ENCODE measurements at places on chromosomes 11 and 22. TPM values are rescaled to one million over a fixed set of nuclear protein-coding genes. Genes with fewer than 3 reads are reported as not detected.
A peak's percentile ranks its signal among the peaks of the same experiment; 100 is the strongest.

GRCh38 chr11:108938604-108939003 lies 273.7 kb downstream of the DDX10 start:
- H3K27ac ChIP-seq: no peak overlapping the region
- DNase-seq: no peak
- H3K4me3 ChIP-seq: no peak overlapping the region
- H3K36me3 ChIP-seq: peaks cover 16% of the 10 kb centered on the region
- H3K27me3 ChIP-seq: no peaks in the 10 kb centered on the region
- H3K4me1 ChIP-seq: no peaks in the 10 kb centered on the region

- H3K4me3 ChIP-seq: no peak overlapping the region
- no peaks in the 10 kb centered on the region for H3K36me3 ChIP-seq
- H3K27me3 ChIP-seq: no peaks in the 10 kb centered on the region
- DNase-seq: no peak
Measured at GRCh38 chr11:2779499-2779980, 79.7 kb upstream of the KCNQ1OT1 start.

DNA sequence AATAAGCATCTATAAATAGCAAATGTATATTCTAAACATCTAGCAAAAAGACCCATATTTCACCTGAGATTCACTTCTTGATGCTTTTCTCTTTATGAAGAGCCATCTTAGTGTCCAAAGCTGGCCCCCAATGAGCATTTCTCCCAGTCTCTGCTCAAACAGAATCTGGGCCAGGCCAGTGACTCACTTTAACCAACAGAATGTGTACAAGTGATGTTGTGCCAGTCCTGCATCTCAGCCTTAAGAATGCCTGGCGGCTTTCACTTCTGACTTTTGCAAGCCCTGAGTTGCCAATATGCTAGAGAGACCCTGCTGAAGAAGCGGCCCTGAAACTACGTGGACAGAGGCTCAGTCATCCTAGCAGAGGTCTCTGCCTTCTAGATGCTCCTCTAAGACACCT lies 6.9 kb upstream of the COPB1 start:
- H3K4me1 ChIP-seq: no peaks in the 10 kb centered on the region
- H3K36me3 ChIP-seq: peaks cover 78% of the 10 kb centered on the region
- no peak for DNase-seq
- no peaks in the 10 kb centered on the region for H3K27me3 ChIP-seq
- H3K4me3 ChIP-seq: no peak overlapping the region
- no peak overlapping the region for H3K27ac ChIP-seq

DNA sequence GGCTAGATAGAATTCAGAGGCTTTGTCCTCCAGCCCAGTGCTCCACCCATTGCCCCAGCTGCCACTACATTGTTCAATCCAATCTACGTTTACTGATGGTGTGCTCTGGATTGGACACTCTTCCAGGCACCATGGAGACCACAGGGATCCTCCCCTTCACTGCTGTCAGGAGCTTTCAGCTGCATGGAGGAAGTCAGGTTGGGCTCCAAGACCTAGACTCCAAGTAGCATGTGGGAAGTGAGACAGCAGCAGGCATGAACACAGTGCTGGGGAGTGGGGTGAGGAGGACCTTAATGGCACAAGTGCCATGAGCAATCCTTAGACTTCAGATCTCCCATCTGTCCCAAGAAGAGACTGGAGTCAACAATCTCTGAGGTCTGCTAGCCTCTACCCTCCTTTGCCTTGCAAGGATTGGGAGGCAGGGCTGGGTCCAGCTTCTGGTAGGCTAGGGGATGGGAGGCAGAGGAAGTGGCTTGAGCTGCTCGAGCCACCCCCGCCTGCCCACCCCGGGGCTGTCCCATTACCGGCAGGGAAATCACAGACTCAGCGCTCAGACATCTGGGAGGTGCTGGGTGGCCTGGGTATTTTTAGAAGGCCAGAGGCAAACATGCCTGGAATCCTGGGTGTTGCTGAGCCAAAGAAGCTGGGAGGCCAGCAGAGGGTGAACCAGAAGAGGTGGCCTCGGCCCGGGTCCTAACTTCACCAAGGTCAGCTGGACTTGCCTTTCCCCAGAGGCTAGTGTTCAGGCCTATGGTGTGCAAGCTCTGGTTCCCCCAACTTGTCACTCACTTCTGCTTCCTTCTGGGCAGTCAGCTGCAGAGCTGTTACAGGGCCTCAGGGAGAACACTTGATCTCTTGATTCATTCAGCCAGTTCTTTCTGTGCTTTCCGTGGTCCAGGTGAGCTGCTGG lies 15.2 kb upstream of the FCHSD2 start:
- peak overlapping the region; percentile 70 for H3K27ac ChIP-seq
- no peak overlapping the region for H3K4me3 ChIP-seq
- H3K36me3 ChIP-seq: no peaks in the 10 kb centered on the region
- no peak for DNase-seq
- no peaks in the 10 kb centered on the region for H3K27me3 ChIP-seq

DNA sequence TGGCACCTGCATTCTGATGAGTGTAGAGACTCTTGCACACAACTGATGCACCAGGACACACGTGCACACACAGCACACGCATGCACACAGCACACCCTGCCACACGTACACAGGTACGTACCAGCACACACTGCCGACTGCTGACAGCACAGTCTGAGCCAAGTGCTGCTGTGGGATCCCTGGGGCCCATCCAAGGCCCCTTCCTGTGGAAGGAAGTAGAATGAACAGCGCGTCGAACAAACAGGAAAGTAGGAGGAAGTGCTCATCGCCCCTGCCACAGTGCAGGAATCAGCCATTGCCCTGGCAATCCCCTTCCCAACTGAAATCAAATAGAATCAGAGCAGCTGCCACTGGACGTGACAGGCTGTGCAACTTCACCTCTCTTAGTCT lies 57.9 kb downstream of the CD82 start:
- H3K36me3 ChIP-seq: no peaks in the 10 kb centered on the region
- H3K27me3 ChIP-seq: no peaks in the 10 kb centered on the region
- H3K4me1 ChIP-seq: peaks cover 20% of the 10 kb centered on the region
- H3K27ac ChIP-seq: peak overlapping the region; percentile 38

DNA sequence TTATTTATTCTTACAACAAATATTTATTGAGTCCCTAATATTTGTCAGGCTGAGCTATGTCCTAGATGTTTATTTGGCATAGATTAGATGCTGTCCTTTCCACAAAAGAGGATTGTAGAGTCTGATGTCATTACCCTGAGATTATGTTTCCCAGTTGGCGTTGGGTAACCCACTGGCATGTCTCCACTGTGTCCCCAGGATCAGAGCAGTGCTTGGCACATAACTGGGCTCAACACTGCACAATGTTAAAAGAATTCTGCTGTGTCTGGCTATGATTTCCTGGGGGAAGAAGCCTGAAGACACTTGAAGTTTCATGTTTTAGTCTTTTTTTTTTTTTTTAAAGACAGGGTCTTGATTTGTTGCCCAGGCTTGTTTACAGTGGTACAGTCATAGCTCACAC lies 4.0 kb downstream of the RCN1 start:
- H3K4me1 ChIP-seq: no peaks in the 10 kb centered on the region
- H3K4me3 ChIP-seq: no peak overlapping the region
- H3K27me3 ChIP-seq: no peaks in the 10 kb centered on the region
- no peaks in the 10 kb centered on the region for H3K36me3 ChIP-seq
- H3K27ac ChIP-seq: no peak overlapping the region
- no peak for DNase-seq

DNA sequence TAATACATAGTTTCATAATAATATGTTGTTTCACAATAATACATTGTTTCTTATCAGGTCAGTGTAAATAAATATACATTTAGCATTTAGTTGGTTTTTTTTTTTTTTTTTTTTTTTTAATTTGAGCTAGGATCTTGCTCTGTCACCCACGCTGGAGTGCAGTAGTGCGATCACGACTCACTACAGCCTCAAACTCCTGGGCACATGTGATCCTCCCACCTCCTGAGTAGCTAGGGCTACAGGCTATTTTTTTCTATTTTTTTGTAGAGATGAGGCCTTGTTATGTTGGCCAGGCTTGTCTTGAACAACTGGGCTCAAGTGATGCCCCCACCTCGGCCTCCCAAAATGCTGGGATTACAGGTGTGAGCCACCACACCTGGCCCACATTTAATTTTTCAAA lies 43.5 kb downstream of the MIAT start:
- no peaks in the 10 kb centered on the region for H3K36me3 ChIP-seq
- DNase-seq: no peak
- no peak overlapping the region for H3K27ac ChIP-seq
- H3K4me3 ChIP-seq: no peak overlapping the region

- peaks cover 10% of the 10 kb centered on the region for H3K4me1 ChIP-seq
- DNase-seq: no peak
- no peak overlapping the region for H3K27ac ChIP-seq
- no peaks in the 10 kb centered on the region for H3K27me3 ChIP-seq
- no peaks in the 10 kb centered on the region for H3K36me3 ChIP-seq
Measured at GRCh38 chr22:50329236-50329635, 2.4 kb upstream of the DENND6B start.

GRCh38 chr11:33375236-33375635 lies 118.1 kb downstream of the HIPK3 start:
- no peak for DNase-seq
- no peaks in the 10 kb centered on the region for H3K4me1 ChIP-seq
- no peaks in the 10 kb centered on the region for H3K36me3 ChIP-seq
- H3K4me3 ChIP-seq: peak overlapping the region; percentile 46
- no peak overlapping the region for H3K27ac ChIP-seq

GRCh38 chr22:46974631-46975585 lies 212.5 kb downstream of the TBC1D22A start:
- no peak overlapping the region for H3K27ac ChIP-seq
- H3K4me1 ChIP-seq: peaks cover 6% of the 10 kb centered on the region
- H3K4me3 ChIP-seq: no peak overlapping the region

DNA sequence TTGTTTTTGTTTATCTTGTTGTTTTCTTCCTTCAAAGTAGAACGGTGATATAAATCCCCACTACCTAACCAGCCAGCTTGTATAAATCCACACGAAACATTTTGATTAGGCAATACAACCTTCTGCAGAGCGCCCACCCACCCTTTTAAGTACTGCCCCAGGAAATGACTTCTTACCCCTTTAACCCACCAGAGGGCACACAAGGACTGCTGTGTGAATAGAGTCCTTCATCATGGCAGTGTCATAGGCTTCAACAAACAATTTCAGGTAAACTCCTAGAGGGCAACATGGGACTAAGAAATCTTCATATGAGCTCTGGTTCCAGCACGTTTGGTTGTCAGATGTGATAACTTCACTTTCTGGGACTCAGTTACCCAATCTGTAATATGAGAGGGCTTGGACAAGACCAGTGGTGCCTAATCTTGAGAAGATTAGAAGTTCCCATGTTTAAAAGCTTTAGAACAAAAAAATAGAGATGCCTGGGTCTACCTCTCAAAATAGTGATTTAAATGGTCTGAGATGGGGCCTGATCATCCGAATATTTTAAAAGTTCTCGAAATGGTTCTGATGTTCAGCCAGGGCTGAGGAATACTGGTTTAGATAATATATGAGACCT lies 56.1 kb downstream of the PIWIL4 start:
- H3K4me1 ChIP-seq: peaks cover 4% of the 10 kb centered on the region
- peak; percentile 44 for DNase-seq
- no peaks in the 10 kb centered on the region for H3K27me3 ChIP-seq
- H3K36me3 ChIP-seq: no peaks in the 10 kb centered on the region
- no peak overlapping the region for H3K4me3 ChIP-seq

Gene DNAJC24
- 13.1 TPM for total RNA-seq

Gene SNX15
- total RNA-seq: 33.3 TPM

Gene RBMXL2
- not detected for total RNA-seq

Gene SSTR3
- total RNA-seq: not detected

Gene TNNT3
- total RNA-seq: 3,441 TPM

Gene TRIM64C
- not detected for total RNA-seq

Gene OR52L1
- not detected for total RNA-seq

Gene TAGLN
- total RNA-seq: 191 TPM

Data from gastrocnemius medialis (tissue), 4 donors.